ENCODE measurements at places on chromosomes 3 and 15.

- no peak for DNase-seq
These were observed 181.4 kb downstream of the MAGI1 start for GRCh38 chr3:65857327-65857726.

DNA sequence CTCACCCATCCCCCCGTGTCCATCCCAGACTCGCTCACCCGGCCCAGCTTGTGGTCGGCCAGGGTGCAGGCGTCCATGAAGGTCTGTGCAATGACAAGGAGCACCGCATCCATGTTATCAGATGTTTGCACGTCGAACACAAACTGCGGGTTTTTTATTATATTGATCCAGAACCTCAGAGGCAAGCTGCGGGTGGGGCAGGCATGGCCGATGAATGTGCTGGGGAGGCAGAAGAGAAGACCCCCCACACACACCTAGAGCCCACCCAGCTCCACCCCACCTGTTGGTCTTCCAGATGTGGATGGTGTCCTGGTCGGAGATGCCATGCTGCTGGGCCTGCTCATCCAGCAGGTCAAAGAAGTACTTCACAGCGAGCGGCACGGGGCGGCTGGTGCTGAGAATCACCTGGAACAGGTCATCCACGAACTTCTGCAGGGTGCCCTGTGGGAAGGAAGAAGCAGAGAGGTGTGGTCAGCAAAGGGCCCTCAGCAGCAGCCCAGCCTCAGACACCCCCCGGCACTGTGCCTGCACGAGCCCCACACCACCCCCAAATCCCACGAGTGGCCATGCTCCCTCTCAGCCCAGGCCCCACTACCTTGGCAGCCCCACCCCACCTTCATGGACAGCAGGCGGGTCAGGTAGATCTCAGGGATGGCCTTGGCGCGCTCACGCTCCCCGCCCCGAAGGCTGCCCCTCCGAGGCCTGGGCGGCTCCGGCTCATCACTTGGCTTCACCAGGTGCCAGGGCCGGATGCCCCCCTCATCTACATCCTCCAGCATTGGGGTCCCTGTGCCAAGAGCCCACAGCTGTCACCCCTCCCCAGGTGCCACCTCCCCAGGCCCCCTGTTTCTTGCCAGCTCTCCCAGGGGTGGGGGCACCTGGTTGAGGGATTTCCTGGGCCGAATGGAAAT, 20.3 kb downstream of the PLXNB1 start:
- DNase-seq = no peak

- no peak for DNase-seq
These were observed 143.4 kb upstream of the TSC22D2 start for GRCh38 chr3:150264561-150265279.

DNA sequence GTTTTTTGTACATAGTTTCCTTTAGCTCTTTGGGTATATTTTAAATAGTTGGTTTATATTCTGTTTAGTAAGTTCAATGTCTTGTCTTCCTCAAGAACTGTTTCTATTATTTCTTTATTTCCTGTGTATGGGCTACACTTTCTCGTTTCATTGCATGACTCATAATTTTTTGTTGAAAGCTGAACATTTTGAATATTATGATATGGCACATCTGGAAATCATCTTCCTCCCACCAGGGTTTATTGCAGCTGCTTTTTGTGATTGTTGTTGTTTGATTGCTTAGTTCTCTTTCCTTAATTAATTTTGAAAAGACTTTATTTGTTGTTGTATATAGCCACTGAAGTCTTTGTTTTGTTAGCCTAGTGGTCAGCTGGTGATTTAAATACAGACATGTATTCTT, 43.8 kb downstream of the LSM3 start:
- DNase-seq = no peak

- no peak for DNase-seq
These were observed 34.5 kb downstream of the ZFAND6 start for GRCh38 chr15:80093854-80094418.

DNA sequence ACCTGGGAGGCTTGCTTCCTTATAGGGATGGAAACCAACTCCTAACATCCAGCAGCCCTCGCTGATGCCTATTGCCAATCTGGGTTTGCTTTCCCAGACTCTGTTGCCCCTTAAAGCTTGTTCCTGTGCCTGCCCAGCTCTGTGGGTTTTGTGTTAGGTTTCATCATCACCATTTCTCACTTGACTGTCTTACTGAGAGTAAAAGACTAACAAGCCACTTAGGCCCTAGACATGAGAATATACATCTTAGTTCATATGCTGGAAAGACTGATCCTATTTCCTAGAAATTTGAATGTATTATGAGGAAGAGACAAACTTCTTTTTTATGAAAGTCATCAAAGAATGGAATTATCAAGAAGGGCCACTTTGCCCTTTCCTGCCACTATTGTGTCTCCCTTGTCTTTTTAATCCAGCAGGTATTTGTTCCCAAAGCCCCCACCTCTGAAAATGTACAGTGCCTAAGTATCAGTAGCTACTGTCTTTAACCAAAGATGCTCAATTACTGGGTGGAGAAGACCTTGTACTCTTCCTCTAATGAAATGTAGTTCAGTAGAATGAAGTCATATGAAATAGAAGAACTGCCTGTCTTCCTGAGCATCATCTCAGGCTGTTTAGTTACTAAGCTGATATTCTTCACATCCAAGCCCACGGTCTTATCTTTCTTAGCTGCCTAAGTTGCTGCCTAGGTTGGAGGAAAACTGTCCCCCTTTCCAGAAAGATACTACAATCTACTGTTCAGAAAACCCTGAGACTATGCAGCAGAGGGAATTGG, 59.8 kb upstream of the ZPLD1 start:
- no peak for DNase-seq

- DNase-seq = no peak
These were observed 386.6 kb upstream of the THBS1 start for GRCh38 chr15:39194106-39194830.

GRCh38 chr3:38713121-38713520, 63.6 kb upstream of the SCN5A start:
- no peak for DNase-seq

DNA sequence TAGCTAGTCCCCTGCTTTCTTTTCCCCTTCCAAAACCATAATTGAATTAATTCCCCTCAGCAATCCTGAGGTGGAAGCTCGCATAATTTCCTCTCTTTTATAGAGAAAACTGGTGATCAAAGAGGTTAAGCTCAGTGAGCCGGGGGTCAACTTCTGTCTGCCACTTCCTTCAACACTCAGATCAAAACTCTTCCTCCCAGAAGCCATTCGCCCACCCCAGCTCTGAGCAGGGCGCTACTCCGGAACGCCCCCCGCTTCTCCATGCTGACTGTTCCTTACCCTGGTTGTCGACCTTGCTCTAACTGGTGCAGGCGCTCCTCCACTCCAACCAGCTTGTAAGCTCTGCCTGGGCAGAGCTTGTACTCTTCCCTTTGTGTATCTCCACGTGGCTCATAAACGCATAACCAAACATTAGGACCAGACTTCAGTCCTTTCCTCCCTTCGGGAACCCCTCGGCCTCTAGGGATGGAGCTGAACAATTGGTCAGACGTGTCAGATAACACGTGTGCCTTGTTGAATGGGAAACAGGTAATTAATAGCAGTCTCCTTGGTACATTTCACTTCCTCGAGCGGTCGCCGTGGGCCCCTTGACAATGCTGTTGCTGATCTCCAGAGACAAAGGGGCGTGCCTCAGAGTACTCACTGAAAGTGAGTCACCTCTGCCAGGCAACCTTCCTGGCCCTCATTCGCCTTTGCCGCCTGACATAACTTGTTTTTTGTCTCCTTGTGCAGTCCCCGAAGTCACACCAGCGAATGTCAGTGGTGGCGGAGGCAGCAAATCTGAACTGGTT, 71.8 kb downstream of the IL5RA start:
- DNase-seq = no peak

DNA sequence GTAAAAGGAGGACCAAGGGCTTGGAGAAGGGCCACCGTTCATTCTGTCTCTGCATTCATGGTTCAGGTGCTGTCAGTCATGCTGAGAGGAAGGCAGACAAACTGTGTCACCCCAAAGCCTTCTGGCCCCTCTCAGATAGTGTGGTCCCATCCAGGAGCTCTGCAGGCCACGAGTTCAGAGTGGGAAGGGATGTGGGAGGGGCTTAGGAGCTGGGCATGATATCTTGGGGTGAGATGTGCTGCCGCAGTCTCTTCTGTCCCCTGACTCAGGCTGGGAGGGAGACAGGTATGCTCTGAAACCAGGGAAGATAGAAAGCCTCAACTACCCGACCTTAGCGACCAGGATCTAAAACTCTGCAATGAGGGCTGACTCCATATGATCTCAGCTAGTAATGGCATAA, 19.6 kb upstream of the MYO1E start:
- no peak for DNase-seq

DNA sequence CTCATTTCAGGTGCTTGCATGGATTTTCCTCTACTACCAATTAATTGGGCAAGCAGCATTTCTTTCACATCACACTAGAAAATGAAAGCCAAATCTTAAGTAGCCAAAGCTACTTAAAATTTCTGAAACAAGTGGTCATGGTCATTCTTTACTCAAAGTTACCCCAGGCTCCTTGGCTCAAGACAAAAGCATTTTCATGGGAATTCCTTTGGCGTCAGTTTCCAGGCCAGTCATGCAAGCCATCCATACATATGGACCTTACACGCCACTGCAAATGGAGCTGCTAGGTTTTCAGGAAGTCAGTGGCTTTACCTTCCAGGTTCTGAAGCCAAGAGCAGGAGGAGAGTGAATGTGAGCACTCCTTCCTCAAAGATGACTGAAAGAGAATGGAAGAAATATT, 83.7 kb upstream of the IL12A start:
- DNase-seq = no peak

DNA sequence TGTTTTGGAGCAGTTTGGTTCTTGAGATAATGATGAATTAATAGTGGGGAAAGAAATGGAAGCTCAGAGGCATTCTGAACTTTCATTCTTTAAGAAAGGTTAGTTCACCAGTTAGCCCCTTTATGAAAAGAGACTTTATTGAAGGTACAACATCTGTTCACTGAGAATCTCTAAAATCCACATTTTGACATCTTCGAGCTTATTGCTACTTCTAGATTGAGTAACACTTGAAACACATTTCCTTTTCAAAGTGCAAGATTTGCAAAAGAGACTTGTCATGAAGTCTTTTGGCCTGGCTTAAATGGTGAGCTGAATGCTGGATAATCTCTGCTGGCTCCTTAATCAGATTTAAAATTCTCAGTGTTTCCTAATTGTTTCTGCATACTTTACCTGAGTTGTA, 42.3 kb downstream of the RAB8B start:
- no peak for DNase-seq

DNA sequence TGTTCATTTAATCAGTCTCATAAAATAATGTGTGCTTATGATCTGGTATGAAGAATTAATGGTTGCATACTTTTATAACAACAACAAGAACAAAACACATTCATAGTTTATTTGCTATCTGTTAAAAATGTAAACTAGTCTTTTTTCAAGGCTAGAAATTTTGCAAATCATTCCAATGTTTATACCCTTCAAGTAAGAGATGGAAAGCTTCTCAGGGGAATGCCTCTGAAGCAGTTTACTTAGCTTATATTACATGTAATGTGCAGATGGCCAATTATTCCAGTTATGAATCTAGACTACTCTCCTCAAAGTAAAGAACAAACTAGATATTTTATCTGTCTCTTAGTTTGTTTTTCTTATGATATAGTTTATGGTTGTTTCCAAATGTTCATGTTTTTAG, 575.4 kb downstream of the NAALADL2 start:
- DNase-seq = no peak

DNA sequence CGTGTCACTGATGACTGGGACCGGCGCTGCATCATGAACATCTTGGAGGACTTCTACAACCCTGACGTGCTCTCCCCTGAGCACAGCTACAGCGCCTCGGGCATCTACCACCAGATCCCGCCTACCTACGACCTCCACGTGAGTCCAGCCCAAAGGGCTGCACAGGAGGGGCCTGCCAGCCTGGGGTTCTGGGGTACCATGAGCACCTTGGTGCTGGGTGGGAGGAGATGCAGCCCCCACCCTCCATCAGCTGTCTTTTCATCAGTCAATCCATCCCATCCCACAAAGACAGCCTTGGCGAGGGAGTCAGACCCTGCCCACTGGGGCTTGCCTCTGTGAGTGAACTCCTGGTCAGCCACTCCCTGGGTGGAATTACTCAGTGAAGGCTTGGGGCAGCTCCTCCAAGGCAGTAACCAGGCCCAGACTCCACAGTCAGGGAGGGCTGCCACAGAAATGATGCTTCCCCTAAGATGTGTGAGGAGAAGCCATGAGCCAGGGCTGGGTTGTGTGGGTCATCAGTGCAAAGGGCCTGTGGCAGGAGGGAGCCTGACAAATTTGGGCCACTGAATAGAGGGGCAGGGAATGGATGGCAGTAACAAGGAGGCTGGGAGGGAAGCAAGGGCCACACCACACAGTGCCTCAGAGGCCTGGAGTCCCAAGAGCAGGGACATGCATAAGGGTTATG, 47.9 kb downstream of the SEMA3G start:
- DNase-seq = no peak

GRCh38 chr3:117553461-117553860, 843.9 kb downstream of the TUSC7 start:
- no peak for DNase-seq

DNA sequence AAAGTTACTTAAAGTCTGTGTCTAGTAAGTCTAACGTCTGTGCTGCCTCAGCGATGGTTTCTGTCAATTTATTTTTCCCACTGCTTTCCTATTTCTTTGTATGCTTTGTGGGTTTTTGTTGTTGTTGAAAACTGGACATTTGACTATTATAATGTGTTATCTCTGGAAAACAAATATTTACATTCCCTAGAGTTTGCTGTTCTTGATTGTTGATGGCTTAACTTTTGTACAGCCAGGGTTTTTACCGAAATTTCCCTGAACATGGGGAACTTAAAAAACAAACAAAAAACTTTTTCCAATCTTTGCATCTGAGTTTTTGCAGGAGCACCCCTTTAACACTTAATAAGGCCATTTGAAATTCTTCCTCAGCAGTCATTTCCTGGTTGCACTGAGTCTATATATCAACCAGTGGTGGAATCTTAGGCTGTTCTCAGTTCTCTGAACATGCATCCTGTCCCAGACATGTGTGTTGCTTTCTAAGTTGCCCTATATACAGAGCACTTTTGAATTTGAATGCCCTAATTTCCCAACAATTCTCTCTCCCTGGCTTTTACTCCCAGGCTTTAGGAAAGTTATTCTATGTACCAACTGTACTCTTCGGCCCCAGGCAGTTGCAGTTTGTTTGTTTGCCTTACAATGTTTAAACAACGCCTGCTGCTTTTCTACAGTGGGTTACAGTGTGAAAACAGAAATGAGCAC, 11.8 kb upstream of the PIAS1 start:
- no peak for DNase-seq

- DNase-seq = no peak
These were observed 29.7 kb downstream of the HDC start for GRCh38 chr15:50235794-50236193.

- no peak for DNase-seq
These were observed 443.3 kb upstream of the TPRG1 start for GRCh38 chr3:188728371-188728896.

GRCh38 chr3:112804021-112804420, 42.6 kb downstream of the CD200R1L start:
- no peak for DNase-seq

GRCh38 chr3:184240384-184241140, 8.2 kb downstream of the ALG3 start:
- no peak for DNase-seq

GRCh38 chr3:36874424-36874823, 70.4 kb downstream of the TRANK1 start:
- DNase-seq = no peak
